Inflammatory macrophage (primary cell): ENCODE measurements at places on chromosomes 2 and 18.

DNA sequence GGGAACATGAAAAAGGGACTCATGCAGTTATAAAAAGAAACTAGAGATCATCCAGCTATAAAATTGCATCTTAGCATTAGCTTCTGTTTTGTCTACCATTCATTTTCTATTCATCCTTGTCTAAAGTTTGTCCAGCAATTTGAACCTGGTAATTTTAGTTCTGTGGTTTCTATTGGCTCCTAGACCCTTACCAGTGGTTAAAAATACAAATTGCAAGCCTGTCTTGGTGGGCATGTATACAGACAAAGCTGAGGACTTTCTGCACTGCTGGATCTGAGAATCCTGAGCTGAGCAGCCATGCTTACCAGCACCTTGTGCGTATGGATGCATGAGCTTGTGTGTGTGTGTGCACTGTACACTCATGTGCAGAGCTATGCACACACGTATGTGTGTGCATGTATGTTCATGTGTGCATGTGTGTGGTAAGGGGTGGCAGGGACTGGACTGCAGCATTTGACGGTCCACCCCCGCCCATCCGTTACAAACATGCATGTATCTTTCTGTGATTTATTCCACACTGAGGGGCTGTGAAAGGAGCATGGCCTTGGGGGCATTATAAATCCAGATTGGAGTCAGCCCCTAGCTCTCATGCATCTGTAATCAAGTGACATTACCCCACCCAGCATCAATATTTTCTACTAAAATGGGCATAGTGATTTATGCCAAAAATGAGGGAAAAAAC lies 144.7 kb downstream of the FAM210A start:
- no peak for DNase-seq

- no peak for DNase-seq
These were observed 53.8 kb downstream of the PRKCE start for GRCh38 chr2:45705233-45705632.

DNA sequence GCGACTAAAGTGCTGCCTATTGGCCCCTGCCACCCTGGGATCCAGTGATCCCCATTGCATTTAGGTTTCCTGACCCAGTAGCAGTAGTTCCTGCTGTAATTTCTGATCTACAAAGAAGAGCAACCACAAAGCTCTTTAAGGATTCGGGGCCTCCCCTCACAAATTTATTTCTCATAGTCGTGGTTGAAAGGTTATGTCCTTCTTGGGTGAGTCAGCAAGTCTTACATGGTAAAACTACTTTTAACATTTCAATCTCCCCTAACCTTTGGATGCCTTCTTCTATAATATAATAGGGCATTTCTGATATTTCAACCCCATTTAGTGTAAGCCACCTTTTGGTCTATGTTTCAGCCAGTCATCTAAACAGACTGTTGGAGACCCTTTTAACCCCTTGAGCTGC lies 14.9 kb downstream of the PIKFYVE start:
- DNase-seq: no peak

- no peak for DNase-seq
These were observed 2.0 kb upstream of the AQP4 start for GRCh38 chr18:26867471-26867870.

- no peak for DNase-seq
These were observed 10.1 kb downstream of the LMAN2L start for GRCh38 chr2:96729748-96730147.

DNA sequence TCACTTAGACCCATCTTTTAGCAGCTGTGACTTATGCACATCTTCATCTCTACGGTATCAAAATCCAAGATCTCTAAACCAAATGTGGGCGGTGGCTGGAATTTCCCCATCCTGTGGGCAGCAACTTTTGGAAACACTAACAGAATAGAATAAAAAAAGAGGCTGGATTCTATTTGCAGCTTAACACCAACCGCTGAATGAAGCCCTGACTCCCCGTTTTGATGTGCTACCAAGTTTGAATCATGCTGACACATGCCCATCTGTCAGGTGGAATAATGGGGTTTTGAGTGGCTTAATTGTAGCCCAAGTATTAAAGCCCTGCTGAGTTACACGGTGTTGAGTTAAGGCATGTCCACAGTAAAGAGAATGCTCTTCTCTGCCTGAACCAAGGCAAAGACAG lies 165.2 kb downstream of the MTCL1 start:
- DNase-seq: no peak

GRCh38 chr2:50831676-50832075 lies 200.3 kb downstream of the NRXN1 start:
- no peak for DNase-seq

- peak; percentile 25 for DNase-seq
These were observed 56.2 kb downstream of the STRADB start for GRCh38 chr2:201507725-201508124.

DNA sequence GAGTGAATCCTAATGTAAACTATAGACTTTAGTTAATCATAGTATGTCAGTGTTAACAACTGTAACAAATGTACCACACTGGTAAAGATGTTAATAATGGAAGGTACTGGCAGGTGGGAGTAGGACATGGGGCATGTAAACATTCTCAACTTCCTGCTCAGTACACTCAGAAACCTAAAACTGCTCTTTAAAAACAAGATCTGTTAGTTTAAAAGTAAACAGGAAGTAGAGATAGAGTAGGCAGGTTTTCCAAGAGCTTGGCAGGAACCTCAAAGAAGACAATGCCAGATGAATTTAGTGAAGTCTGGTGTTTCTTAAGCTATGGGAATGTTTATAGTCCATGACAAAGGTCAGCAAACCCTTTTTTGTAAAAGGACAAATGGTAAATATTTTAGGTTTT lies 46.6 kb downstream of the CCDC138 start:
- DNase-seq: peak; percentile 8

DNA sequence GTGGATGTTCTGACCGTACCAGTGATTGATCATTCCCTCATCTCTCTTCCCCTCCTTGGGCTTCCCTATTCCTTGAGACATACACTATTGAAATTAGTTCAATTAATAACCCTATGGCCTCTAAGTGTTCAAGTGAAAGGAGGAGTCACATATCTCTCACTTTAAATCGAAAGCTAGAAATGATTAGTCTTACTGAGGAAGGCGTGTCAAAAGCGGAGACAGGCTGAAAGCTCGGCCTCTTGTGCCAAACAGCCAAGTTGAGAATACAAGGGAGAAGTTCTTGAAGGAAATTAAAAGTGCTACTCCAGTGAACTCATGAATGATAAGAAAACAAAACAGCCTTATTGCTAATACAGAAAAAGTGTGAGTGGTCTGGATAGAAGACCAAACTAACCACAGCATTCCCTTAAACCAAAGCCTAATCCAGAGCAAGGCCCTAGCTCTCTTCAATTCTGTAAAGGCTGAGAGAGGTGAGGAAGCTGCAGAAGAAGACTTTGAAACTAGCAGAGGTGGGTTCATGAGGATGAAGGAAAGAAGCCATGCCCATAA lies 144.4 kb upstream of the LYPD6 start:
- no peak for DNase-seq

DNA sequence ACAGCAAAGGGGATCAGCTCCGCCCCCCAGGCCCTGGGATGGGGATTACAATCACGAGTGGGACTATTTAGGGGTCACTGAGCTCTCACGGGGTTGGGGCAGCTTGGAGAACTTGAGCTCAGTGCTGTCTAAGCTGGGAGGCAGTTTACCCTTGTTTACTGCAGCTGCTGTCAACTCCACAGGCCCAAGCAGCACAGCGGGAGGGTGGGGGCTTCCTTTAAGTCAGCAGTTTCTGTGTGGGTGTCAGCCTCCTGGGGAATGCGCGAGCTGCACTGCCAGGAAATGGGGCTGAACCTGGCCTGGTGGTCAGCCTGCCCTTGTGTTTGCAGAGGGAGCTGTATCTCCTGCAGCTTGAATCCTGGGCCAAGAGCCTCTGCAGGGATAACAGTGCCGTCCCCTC lies 29.8 kb downstream of the TOGARAM2 start:
- DNase-seq: peak; percentile 21

- DNase-seq: peak; percentile 67
These were observed 114.0 kb upstream of the STON1 start for GRCh38 chr2:48415836-48416515.

DNA sequence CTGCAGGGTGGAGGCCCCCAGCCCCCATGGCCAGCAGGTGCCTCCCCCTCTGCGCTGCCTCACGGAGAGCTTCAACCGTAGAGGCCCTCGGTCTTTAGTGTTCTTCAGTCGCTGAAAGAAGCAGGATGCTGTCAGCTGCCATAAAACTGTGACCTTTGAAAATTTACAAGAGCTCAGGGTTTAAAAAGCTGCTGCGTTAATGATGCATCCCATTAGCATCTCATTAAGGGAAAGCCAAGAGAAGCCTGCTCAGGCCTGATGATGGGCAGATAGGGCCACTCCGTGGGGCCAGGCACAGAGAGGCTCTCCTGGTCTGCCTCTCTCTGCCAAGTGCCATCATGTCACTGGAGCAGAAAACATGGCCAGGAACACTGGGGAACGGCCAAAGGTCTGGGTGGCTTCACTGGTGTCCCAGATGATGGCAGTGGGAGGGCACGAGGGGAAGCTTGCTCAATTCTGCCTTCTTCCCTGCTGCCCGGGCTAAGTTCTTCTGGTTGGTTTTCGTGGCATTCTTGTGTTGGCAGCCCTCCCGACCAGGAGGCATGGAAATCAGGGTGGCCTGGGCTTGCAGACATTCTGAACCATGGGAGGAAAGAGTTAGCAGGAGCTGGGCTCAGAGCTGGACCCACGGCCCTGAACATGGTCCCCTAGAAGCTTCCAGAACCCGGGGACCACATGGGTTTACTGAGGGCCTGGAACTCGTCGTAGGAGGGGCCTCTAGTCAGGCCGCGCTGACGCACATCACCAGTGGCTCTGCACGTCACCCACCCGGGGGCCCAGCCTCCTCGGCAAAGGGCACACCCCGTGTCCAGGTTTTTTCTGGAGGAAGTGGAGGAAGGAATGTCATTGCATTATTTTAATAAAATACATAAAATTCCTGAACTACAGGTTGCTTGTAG lies 250.7 kb downstream of the KLHL29 start:
- DNase-seq: no peak

DNA sequence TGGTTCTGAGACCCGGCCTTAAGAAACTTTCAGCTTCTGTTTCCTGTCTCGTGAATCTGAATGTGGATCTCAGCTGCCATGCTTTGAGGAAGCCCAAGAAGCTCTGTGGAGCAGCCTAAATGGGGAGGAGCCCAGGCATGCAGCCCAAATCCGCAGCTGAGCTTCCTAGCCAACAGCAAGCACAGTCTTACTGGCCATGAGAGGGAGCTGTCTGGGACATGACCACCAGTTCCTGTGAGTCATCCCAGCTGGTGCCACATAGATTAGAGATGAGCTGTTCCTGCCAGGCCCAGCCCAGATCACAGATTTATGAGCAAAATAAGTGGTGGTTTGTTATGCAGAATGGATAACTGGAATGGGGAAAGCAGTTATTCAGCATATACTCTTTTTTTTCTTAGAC lies 224.4 kb upstream of the APCDD1 start:
- no peak for DNase-seq

DNA sequence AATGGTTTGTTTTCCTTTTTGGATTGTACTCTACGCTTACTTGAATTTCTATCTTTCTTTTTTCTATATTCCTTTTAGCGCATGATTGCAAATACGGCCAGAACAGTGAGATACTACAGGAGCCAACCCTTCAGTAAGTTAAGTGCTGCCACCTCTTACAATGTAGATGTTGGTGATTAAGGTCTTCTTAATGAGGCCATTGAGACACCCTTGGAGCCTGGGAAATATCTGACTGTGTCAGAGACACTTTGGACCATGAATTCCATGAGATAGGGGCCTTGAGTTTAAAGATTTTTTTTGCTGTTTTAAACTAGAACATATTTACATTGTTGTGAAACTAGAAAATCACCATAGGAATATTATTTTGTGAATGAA lies 27.1 kb upstream of the MAP3K20 start:
- DNase-seq: no peak

- no peak for DNase-seq
These were observed 206.1 kb downstream of the HAUS1 start for GRCh38 chr18:46310258-46310657.

- DNase-seq: no peak
These were observed 67.7 kb downstream of the ZNF521 start for GRCh38 chr18:25284281-25284680.

DNA sequence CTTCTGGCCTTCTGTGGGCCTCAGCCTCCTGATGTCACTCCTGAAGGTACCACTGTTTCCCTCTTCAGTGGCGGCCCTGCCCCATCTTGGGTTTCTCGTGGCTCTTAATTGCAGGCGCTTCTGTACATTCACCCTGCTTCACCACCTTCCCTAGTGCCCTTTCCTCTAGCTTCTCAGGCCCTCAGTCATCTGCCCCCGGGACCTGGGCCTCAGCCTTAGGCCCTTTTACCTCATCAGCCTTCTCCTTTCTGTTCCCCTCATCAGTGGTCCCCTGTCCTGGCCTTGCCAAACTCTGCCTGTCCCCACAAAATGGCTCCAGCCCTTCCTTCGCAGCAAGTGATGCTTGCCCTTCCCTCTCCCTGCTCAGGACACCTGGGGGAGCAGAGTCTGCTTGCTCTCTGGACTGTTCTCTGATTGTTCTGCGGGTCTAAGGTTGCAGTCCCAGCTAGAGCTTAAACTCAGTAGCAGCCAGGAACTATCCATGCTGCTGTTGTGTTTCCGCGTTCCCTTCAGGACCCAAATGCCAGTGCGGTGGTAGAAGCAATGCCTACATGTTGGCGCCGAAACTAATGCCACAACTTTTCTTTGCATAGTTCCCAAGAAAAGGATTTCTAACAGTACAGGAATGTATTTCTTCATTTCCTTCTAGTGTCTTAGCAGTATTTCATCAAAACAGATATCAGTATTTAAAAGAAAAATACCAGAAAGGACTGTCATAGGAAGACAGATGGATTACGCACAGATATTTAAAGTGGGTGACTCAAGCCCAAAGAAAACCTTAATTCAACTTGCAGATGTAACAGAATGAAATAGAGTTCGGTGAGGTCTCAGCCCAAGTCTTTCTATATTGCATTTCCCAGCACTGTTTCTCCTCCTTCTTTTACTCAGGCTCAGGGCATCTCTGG lies 7.5 kb downstream of the ASB1 start:
- DNase-seq: no peak

GRCh38 chr2:178109813-178110212 lies 2.4 kb upstream of the RBM45 start:
- peak; percentile 76 for DNase-seq

DNA sequence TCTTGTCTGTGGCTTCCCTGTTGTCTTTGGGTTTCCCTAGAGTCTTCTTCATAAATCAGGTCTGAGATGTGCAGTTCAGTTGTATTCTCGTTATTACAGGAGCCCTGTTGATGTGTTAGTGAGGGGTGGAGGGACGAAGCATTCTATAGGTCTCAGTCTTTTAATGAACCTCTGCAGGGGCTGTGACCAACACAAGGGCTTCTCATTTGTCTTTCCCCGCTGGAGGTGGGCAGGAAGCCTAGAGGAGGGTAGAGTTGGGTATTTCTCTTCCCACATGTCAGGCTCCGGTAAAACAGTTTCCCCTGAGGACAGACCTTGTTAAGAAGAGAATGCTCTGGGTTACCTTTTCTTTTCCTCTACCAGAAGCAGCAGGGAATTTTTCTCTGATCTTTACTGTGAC lies 31.2 kb downstream of the PROC start:
- DNase-seq: no peak

GRCh38 chr18:57864615-57865121 lies 61.6 kb upstream of the ATP8B1 start:
- DNase-seq: no peak
